T-helper 2 cell (primary cell): ENCODE measurements at places on chromosomes 3 and 15.

DNA sequence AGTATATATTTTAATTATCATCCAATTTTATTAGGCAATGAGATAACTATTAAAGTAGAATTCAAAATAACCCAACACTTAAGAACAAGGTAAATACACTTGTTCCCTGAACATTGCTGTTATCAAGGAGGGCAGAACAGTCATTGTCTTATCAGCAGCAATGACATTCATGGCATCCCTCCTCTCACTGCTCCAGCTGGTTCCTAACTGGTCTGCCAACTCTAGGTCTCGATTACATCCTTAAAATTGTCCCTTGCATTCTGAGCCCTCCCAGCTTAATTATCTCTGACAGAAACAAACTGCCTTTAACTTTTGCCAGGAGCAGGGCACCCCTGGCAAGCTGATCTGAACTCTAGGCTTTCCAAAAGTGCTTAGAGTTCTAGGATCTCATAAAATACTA lies 14.0 kb upstream of the DYNC1LI1 start:
- DNase-seq, result no peak

DNA sequence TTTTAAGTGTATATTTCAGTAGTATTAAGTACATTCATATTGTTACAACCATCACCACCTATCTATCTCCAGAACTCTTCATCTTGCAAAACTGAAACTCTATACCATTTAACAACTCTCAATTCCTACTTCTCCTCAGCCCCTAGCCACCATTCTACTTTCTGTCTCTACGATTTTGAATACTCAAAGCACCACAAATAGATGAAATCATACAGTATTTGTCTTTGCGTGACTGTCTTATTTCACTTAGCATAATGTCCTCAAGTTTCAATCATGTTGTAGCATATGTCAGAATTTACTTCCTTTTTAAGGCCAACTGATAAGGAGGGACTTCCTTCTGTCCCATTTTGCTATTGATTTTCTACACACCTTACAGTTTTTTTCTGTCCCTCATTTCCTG lies 593.3 kb downstream of the FHIT start:
- DNase-seq, result no peak

DNA sequence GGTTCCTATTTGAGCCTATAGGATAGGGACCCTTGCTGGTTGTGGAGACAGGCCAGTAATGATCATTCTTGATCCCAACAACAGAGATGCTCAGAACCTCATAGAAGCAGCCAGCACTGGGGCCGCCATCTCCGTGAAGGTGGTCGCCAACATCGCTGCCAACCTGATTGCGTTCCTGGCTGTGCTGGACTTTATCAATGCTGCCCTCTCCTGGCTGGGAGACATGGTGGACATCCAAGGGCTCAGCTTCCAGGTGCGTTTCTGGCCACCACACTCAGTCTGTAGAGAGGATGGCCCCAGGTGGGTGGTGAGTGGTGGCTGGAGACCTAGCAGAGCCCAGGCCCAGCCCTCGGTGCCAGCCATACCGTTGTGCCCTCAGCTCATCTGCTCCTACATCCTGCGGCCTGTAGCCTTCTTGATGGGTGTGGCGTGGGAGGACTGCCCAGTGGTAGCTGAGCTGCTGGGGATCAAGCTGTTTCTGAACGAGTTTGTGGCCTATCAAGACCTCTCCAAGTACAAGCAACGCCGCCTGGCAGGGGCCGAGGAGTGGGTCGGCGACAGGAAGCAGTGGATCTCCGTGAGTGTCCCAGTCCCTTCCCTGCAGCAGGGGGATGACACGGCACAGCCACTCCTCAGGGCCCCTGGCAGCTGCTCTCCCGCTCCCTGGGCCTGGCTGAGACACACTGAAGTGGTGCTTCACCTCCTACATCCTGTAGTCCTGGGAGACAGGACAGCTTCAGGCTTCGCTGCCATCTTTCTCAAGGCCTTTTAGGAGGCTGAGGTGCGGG lies 46.5 kb upstream of the PDE8A start:
- no peak for DNase-seq

DNA sequence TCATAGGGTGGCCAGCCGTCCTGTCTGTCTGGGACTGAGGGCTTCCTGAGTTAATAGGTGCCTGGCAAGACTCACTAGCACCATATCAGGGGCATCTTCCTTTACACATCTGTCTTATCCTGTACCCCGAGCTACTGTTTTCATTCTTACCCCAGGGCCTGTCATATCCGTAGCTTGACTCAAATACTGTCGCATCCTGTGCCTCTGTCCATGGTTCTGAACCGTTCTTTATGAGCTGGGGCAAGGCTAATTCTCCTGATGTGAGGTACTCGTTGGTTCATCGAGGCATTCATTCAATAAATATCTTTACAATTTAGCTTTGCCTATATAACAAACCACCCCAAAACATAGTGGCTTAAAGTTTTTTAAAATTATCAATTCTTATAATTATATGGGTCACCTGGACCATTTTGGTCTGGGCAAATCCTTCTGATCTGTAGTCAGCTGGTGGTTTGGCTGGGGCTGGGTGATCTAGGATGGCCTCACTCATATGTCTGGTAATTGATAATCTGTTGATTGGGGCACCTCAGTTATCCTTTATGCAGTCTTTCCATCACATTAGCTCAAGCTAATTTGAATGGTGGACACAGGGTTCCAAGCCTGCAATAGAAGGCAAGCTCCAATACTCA lies 121.2 kb downstream of the TLE3 start:
- no peak for DNase-seq

GRCh38 chr3:145492456-145492855 lies 668.5 kb downstream of the PLOD2 start:
- no peak for DNase-seq

DNA sequence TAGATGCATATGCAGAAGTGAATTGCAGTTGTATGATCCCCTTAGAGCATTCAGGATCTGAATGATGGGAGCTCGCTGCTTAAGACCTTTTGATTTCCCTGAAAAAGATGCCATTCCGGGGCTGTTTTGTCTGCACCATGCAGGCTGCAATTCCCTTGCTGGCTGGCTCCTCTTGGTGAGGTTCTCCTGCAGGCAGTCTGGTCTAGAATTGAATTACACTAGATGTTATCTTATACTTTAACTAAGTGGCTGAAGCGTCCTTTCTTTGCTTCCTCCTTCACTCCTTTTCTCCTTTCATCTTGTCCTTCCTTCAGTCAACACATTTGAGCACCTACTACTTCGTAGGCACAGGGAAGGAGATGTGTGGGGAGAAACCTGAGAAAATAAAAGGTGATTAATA lies 18.6 kb upstream of the MYZAP start:
- no peak for DNase-seq

DNA sequence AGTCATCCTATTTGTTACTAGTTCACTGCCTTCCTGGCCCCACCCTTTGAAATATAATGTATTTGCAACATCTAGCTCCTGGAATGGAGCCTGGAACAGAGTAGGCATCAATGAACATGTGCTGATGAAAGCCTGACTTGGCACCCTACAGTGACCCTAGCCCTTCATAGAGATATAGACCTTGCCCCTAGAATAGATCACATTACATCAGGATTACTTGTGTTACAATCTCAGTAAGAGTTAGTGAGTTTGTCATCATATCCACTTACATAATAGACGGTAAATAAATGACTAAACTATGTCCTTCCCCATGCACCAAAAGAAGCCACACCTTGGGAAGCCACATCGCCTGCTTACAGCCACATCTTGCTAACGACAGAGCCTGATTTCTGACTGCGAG lies 110.5 kb upstream of the WNT5A start:
- no peak for DNase-seq

DNA sequence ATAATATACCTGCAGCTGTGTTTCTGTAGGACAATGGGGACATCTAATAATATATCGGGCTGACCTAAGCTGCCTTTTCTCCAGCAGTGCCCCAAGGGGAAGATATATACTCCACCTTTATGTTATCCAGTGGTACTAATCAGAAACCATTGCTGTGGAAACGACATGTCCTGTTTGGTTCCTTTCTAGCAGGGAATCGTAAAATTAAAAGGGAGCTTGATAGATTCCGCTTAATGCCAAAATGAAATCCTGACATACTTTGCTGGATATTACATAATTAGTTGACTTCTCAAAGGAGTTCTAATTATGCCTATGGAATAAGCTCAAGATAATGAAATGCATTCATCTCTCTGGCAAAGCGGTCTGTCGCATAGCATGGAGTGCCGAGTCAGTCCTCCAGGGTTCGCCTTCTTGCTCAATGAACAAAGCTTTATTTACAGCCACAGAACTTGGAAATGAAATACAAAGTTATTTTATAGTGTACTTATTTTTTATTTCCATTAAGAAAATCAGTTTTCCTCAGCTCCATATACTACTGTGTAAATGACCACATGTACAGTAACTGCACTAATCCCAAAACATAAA lies 262.8 kb downstream of the LRTM1 start:
- DNase-seq, result no peak

- no peak for DNase-seq
These were observed 31.1 kb downstream of the FBXL22 start for GRCh38 chr15:63628123-63628822.

- DNase-seq, result no peak
These were observed 107.0 kb downstream of the EEFSEC start for GRCh38 chr3:128260275-128260674.

DNA sequence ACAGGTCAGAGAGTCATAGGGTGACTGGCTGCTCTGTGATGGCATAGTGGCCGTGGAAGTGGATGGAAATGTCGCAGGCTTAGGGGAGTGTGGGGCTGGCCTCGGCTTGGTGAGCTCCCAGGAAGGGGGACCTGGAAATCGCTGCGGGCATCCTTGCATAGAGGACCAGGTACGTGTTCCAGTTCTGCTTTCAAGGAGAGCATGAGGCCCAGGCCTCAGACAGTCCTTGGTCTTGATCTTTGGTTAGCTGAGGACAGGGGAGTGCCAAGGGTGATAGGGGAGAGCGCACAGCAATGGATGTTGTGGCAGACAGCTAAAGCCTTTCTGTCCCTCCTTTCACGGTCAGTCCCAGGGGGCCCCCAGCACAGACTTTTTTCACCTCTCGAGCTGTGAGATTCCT lies 110.5 kb downstream of the SNRPN start:
- DNase-seq, result no peak

- DNase-seq, result no peak
These were observed 68.0 kb downstream of the MRPL46 start for GRCh38 chr15:88399021-88399685.

- no peak for DNase-seq
These were observed 80.4 kb upstream of the XCR1 start for GRCh38 chr3:46107682-46108081.

- no peak for DNase-seq
These were observed 59.6 kb upstream of the ZBTB38 start for GRCh38 chr3:141308588-141309218.

- DNase-seq, result no peak
These were observed 156.0 kb upstream of the SOX2 start for GRCh38 chr3:181555681-181556080.

DNA sequence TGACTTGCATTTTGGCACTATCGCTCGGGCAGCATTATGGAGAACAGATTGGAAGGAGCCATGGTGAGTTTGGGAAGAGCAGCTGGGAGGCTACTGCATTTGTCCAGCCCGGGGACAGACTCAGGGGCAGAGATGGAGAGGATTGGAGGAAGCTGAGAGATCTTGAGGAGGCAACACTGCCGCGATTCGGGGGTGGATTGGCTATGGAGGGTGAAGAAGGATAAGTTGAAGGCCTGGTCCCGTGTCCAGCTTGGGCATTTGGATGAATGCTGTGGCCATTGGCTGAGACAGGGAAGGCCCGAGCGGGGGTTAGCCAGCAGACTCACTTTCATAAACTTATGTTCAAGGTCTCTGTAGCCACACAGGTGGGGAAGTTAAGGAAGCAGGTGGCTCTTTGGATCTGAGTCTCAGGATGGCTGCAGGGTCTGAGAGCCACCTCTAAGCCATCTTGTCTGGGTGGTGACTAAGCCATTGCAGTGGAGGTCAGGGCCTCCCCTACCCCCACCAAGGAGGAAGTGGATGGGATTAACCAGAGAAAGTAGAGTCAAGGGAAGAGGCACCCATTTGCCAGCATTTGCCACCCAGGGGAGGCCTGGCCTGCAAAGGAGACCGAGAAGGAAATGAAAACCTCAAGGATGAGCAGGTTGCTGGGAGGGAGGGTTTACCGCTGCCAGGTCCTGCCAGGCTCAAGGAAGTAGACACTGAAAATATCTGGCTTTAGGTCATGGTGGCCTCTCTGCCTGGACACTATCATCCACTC lies 144.0 kb upstream of the TLE3 start:
- DNase-seq, result no peak

- DNase-seq, result no peak
These were observed 26.4 kb downstream of the RBMS3 start for GRCh38 chr3:29307295-29307694.

- DNase-seq, result no peak
These were observed 28.7 kb downstream of the ZIC4 start for GRCh38 chr3:147377412-147378367.

DNA sequence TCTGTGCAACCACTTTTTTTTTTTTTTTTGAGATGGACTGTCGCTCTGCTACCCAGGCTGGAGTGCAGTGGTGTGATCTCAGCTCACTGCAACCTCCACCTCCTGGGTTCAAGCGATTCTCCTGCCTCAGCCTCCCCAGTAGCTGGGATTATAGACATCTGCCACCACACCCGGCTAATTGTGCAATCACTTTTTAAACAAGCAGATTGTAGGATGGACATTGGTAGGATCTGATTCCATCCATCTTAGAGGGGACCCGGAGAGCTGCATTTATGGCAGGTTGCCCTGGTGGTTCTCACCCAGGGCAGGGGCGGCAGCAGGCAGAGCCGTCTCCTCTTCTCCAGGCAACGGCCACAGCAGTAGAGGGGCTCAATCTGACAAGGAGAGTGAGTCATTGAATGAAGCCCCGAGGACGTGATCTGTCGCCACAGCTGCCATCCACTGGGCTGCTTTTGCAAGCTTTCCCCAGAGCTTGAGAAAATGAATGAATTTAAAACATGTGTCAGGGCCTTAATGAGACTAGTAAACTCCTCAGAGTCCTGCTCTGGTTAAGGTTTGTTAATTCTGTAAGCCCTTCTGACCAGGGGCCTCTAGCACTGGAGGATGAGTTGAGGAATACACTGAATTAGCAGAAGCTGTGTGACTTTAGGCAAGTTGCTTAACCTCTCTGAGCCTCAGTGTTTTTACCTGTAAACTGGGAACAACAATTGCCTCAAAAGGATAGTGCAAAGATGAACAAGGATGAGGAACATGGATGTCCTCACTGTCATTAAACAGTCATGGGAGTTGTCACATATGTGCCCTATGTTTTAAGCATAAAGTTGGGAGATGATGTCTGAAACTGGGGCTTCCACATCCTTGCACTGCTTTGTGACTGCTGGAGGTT lies 129.1 kb downstream of the ASB7 start:
- DNase-seq, result no peak

GRCh38 chr3:126442094-126442855 lies 33.4 kb downstream of the ZXDC start:
- DNase-seq, result no peak

DNA sequence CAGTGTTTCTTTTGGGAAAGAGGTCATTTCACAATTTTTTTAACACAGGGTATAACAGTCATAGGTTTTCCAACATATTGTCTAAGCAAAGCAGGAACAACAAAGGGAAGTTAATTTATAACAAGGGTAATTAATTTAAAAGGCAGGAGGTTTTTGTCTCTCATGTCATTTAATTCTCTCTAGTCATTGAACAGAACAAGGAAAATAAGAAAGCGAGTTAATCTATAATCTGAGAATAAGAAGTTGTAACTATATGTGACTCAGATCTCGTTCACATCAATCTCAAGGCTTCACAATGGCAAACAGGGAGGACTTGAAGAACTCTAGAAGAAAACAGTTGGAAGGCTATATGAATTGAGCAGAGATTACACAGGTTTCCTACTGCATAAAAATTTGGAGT lies 579.8 kb upstream of the CCDC54 start:
- DNase-seq, result no peak

GRCh38 chr3:123880998-123881561 lies 3.1 kb downstream of the MYLK start:
- no peak for DNase-seq

- DNase-seq, result no peak
These were observed 1.2 kb downstream of the BTLA start for GRCh38 chr3:112497897-112498548.
